SJCRH30 (cell line): ENCODE measurements at places on chromosomes 3 and 15.

GRCh38 chr15:61780278-61780980 lies 279.8 kb downstream of the VPS13C start:
- DNase-seq = no peak

DNA sequence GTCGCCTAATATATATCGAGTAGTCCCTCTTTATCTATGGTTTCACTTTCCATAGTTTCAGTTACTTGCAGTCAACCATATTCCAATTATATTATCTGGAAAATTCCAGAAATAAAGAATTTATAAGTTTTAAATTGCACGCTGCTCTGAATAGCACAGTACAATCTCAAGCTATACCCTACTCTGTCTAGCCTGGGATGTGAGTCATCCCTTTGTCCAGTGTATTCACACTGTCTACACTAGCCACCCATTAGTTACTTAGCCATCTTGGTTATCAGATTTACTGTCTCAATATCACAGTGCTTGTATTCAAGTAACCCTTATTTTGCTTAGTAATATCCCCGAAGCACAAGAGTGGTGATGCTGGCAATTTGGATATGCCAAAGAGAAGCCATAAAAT lies 72.1 kb upstream of the EOMES start:
- DNase-seq = no peak

GRCh38 chr3:196281962-196282361 lies 5.6 kb downstream of the PCYT1A start:
- no peak for DNase-seq

DNA sequence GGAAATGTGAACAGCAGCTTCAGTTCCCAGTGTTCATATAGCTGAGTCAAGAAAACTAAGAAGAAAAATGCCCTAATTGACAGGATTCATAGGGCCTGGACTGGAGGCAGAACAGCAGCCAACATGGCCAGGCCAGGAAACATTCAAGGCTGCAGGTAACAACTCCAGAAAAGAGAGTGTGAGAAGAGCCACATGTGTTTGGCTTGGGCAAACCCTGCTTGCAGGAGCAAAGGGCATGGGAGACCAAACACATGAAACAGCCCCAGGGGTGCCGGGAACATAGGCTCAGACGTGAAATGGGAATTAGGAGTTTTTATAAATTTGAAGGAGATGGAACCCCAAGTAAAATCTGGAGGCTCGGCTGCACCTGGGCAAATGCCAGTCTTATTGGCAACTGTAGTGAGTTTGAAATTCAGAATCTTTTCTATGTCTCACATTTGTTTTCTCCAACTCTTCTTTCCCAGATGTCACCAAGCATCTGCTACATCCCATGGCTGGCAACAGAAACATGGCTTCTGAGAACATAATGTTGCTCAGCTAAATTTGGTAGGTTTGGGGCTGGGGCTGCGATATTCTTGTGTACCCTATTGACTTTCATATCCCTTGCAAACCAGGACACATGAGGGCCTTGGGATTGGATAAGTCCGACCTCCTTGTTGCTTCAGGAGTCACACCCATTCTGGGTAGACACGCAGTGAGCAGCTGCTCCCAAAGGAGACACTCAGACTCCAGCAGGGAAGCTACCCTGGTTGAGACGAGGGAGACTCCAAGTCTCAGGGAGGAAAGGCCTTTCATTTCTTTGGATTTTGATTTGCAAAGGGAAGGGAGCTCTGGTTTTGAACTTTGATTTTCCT lies 98.9 kb upstream of the CLSTN2 start:
- DNase-seq = peak; percentile 66

- no peak for DNase-seq
These were observed 22.7 kb upstream of the UBXN7 start for GRCh38 chr3:196454935-196455334.

- DNase-seq = no peak
These were observed 15.8 kb upstream of the RFTN1 start for GRCh38 chr3:16529264-16529663.

DNA sequence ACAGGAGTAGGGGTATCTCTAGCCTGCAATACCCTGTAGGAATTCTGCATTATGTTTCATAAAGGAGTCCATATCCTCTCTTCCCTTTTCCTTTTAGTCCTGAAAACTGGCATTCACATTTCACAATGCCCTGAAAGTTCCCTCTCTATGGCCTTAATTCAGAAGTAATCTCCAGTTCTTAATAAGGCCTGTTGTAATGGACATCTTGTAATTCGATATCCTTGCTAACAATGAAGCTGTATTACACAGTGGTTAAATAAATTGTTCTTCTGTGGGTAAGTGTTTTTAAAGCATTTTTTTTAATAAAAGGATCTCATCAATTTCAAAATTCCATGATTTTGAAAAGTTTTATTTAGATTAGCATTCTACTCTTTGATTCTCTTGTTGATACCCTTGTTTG lies 34.3 kb upstream of the NEO1 start:
- DNase-seq = no peak

DNA sequence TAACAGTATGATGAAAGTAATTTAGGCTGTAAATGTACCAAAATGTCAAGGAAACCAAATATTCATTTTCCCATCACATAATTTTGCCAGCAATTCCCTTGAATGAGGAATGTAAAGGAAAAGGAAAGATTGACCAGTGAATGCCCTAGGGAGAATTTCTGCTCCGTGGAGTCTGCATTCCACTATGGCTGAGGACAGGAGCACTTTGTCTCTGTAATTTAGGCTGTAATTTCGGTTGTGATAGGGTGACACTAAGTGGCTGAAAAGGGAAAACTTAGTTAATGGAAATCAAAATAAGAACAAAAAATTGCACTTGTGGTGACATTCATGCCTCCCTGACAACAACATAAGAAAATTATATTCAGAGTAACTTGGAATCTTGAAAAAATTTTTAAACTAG lies 8.3 kb upstream of the TMEM207 start:
- DNase-seq = peak; percentile 22

DNA sequence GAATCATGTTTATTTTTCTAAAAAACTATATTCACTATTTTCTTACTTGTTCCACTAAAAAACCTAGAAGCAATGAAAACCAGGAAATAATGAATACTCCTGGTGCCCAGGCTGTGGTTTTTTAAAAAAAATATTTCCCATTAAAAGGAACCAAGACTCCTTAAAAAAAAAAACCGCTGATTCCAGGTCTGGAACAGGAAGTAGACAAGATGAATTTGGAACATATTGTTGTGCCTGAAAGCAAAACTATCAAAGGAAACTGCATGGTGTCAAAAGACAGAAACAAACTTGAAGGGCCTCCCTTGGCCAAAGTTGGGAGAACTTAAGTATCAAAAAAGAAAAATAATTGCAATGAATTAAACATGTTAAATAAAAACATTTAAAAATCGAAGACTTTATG lies 245.3 kb upstream of the P2RY1 start:
- DNase-seq = no peak

GRCh38 chr3:162072656-162073164 lies 576.1 kb downstream of the OTOL1 start:
- no peak for DNase-seq

DNA sequence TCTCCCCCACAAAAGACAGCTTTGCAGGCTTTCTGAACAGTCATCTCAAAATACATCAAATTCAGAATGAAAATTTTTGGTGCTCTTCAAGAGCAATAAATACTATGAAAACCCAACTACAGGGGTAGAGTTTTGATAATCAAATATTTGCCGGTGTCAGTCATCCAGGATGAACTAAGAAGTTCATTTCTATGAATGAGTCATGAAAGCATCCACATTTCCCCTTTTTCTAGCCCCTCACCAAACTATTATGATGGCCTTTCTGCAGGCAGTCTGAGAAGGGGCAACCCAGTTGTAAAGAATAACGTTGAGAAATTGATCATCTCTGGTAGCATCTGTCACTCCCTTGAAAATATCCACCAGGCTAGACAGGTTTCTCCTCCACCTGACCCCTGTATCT lies 3.1 kb upstream of the LPCAT4 start:
- DNase-seq = no peak

DNA sequence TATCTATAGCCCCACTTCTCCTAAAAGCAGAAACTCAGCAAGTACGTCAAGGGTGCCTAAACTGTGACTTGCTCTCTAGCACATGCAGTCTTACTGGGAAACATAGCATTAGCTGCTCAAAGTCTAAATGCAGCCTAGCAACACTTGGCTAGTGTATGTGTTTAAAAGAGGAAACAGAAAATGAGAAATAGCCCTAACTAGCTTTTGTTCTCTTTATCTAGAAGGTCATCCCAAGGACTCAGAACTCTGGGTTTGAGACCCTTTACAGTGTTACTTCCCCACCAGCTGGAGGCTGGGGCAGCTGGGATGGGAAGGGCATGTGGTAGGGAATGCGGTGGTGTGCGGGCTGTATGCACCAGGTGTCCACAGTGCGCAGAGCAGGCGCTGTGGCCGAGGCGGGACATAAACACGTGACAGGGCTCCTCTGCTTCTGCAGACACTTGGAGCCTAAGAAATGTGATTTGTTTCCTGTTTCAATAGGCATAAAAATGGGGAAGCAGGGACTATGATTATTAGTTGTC lies 13.3 kb downstream of the ETV5 start:
- no peak for DNase-seq

GRCh38 chr3:94909726-94910125 lies 846.9 kb downstream of the NSUN3 start:
- DNase-seq = no peak

GRCh38 chr3:63390710-63391230 lies 112.7 kb downstream of the SYNPR start:
- DNase-seq = no peak

- no peak for DNase-seq
These were observed 573.4 kb upstream of the DPPA4 start for GRCh38 chr3:109910772-109911171.

- DNase-seq = no peak
These were observed 56.5 kb downstream of the ADAMTSL3 start for GRCh38 chr15:83710452-83710851.

DNA sequence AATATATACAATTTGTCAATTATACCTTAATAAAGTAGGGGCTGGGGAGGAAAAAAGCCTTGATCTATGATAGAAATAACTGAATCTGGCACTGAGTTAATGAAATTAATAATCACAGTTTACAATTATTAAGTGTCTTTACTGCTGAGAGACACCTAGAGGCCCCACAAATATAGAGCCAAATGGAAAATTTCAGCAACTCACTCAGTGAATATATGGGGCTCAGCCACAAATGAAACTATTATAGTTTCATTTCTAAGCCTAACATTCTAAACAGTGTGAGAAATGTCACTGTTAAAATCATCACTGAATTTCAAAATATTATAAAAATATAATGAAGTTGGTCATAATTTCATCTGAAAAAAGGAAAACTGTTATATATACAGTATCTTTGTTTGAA lies 40.3 kb downstream of the GNB4 start:
- no peak for DNase-seq

DNA sequence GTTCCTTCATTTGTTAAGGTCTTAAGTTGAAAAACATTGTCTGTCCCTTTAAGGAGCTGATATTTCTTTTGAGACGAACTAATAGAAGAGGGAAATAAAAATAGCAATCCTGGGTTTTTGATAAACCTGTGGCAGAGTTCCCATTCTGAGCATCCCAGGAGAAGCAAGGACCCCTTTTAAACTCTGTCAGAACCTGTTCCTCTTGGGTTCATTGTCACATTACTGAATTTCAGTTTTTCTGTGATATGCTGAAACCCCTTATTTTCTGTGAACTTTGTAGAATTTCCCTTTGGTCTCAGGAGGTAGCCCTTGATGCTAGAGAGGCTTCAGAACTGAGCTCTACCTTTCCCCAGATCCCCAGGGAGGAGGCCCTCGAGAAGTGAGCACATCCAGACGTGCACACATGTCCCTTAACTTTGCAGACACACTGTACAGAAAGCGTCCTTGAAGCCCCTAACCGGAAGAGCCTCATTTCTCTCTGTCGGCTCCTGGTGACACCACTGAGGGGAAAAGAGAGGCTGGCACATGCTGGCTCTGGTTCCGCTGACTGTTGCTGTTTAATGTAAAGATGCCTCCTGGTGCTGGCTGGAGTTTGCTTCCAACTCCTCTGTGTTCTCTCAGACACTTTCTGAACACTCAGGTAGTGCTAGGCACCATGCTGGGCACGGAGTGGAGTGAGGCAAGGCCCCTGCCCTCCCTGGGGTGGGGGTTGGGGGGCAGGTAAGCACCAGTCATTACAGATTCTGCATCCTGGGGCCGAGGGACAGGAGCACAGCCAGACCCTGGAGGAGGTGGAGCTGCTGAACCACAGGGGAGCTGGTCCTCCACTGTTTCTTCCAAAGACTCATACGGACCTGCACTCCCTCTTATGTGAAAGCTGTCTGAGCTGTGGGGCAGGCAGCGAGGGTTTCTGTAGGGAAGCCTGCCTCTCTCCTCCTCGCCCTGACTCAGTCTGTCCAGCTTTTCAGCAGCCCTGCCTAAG lies 77.5 kb downstream of the CHDH start:
- DNase-seq = no peak

GRCh38 chr3:141011997-141012262 lies 39.2 kb upstream of the SPSB4 start:
- DNase-seq = no peak

DNA sequence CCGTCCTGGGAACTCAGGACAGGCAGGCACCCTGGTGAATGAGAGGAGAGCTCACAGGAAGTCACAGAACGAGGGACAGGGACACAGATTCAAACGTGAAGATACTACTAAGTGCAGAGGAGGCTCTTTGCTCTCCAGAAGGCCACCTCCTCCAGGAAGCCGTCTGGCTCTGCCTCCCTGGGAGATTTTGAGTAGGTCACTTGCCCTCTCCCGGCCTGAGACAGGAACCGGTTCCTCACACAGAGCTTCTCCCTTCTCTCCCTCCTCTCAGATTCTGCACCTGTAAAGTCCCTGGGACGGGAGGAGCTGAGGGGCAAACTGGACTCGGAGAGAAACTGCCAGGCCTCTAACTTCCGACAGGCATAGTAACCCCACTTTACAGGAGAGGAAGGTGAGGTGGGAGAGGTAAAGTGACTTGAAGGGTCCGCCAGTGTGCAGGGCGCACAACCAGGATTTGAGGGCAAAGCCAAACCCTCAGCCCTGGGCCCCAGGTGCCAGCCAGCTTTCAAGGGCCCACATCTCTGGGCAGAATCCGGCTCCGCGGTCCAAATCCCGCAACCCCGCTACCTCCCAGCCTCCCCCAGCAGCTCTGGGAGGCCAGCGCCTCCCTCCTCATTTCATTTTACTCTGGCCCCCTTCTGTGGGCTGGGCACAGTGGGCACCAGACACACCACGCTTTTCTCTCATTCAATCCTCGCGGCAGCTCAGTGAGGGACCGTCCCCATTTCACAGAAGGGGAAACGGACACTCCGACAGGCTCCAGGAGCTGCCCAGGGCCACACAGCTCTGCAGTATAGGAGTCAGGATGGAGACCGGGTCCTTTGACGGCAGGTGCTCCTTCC lies 150.2 kb downstream of the SMAD6 start:
- DNase-seq = no peak

- DNase-seq = no peak
These were observed 198.2 kb upstream of the UBE2E2 start for GRCh38 chr3:23004971-23005370.

DNA sequence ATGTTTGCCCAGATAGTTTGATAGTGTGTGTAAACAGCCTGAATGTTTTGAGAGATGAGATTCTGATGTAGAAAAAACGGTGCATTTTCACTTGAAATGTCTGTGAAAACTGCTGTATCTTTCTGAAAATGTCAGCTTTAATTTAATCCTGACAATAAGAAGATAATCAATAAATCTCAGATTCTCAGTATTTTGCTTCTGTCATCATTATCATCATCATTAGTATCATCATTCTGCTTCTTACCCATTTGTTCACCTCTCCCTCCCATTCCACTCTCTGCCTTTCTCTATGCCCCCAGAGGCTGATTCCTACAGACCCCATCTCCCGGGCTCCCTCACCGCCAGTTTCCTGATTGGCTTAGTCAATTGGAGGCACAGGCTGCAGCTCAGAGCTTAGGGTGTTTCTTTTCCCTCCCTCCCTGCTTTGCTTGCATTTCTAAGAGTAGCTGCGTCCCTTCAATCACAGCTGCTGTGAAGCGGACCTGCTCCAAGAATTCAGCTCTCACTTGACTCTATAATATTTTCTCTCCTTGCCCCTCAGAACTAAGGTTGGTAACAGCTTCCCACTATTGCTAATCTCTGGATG lies 8.2 kb upstream of the SNTN start:
- DNase-seq = no peak
